ENCODE measurements at places on chromosomes 6 and 20. TPM values are rescaled to one million over a fixed set of nuclear protein-coding genes. Genes with fewer than 3 reads are reported as not detected.

DNA sequence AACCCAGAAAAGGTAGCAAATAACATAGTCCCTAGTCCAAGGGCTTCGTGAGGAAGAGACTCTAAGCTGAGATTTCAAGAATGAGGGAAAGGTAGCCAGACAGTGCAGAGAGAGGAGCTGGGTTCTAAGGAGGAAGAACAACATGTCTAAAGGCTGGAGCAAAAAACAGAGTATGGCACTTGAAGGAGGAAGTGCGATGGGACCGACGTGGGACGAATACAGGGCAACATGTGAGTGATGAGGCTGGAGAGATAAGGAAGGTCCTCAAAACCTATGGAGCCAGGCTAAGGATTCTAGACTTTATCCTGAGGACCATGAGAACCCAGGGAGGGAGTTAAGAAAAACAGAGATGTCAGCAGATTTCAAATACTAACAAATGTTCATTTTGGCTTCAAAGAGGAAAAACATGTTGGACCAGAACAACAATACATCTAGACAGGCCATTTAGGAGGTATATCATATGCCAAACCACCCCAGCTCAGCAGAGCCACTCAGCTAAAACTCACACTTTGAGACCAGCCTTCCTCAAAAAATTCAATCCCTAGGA lies 17.5 kb downstream of the ATXN1 start:
- no peak for DNase-seq

GRCh38 chr6:43781941-43782704 lies 12.1 kb downstream of the VEGFA start:
- DNase-seq = no peak

DNA sequence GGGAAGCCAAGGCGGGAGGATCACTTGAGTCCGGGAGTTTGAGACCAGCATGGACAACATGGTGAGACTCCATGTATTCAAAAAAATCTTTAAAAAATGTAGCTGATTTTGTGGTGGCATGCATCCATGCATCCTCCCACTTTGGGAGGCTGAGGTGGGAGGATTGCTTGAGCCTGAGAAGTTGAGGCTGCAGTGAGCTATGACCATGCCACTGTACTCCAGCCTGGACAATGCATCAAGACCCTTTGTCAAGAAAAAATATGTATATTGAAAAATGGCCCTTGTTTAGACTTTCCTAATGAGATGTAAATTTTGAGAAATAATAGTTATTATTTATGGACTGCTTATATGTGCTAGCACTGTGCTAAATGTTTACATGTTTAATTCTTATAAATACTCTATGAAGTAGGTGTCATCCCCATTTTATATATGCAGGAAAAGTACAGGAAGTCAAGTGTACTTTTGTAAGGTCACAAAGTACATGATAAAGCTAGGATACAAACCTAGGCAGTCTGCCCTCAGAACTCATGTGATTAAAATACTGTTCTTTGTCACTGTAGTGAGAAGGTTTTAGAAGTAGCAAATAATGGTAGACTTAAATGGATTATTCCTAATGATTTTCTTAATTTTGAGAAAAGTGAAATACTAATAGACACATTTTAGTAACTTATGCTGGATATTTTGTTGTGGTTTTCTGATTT lies 58.8 kb downstream of the ITCH start:
- no peak for DNase-seq

DNA sequence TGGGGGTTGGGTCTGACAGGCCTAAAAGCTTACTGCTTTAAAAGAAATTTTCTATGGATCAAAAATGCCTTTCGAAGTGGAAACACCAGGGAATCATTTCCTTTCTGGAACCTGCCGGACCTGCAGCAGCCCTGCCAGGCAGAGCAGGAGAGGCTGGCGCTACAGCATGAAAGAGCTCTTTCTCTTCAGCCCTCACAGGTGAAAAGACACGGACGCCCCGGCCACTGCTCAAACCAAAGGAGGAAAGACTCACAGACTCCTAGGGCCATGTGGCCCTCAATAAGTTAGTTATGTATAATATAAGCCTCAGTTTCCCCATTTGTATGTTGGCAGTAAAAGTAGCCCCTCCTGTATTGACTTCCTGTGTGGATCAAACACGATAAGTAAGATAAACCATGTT lies 8.3 kb downstream of the SCML4 start:
- DNase-seq = no peak

- no peak for DNase-seq
These were observed 108.9 kb upstream of the KCNG1 start for GRCh38 chr20:51131811-51132210.

GRCh38 chr6:144449911-144450597 lies 164.9 kb downstream of the UTRN start:
- no peak for DNase-seq

RIMS1 gene
- total RNA-seq = 0.20 TPM

- peak; percentile 54 for DNase-seq
These were observed 100.7 kb downstream of the NOL4L start for GRCh38 chr20:32484225-32484957.
